ENCODE measurements at places on chromosomes 12 and 14.

- no peak for DNase-seq
These were observed 57.2 kb upstream of the RIN3 start for GRCh38 chr14:92456215-92457015.

GRCh38 chr14:38255408-38255672 lies 553 bp downstream of the CLEC14A start:
- no peak for DNase-seq

DNA sequence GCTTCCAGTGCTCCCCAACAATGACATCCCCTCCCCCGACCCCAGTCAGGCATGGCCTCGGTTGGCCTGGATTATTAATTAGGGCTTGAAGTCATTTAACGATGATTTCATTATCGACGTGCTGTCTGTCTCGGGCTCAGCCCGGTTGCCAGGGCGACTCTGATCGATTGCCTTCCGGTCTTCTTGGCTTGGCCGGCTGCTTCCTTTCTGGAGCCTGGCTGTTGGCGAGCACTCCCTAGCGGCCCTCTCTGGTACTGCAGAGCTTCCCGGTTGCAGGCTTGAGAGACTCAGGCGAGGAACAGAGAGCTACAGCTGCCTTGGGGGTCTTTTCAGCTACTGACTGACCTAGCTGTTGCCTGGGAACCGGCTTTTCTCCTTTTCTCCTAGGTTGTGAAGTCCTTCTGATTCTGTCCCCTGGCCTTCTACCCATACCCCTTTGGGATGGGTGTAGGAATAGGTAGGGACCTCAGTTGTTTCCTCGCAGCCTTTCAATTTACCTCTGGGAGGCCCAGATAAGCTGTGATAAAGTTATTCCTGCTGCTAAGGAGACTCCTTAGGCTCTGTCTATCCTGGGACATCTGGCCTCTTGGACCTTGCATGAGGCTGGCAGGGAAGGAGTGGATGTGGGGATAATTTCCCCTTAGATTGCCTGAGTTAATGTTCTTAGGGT lies 5.5 kb upstream of the CISTR start:
- DNase-seq = peak; percentile 76

DNA sequence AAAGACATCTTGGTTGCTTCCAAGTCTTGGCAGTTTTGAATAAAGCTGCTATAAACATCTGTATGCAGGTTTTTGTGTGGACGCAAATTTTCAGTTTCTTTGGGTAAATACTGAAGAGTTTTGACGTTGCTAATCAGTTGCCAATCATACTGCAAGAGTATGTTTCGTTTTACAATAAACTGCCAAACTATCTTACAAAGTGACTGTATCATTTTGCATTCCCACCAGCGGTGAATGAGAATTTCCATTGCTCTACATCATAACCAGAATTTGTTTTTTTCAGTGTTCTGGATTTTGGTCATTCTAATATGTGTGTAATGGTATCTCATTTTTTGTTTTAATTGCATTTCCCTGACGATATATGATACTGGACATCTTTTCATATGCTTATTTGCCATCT lies 190.8 kb upstream of the PARP11 start:
- DNase-seq = no peak

DNA sequence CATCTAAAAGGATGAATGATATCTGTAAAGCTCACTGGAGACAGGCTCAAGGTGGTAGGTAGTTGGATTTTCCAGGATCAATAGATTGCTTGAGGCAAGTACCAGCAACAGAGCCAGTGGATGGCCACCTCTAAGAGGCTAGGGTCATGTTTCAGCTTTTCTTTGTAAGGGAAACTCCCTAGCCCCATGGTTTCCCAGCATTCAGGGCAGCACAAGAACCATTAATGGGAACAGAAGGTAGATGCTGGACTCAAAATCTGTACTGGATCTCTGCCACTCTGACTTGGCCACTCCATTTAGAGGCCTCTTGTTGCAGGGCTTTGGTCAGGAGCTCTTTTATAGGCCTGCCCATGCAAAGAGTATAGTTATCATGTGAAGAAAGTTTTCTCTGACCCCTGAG lies 76.1 kb upstream of the DYRK2 start:
- DNase-seq = no peak

GRCh38 chr12:65845751-65846537 lies 21.7 kb downstream of the HMGA2 start:
- DNase-seq = no peak

- DNase-seq = no peak
These were observed 53.0 kb downstream of the WSCD2 start for GRCh38 chr12:108182096-108182495.

- no peak for DNase-seq
These were observed 176.7 kb downstream of the PAH start for GRCh38 chr12:102740141-102740955.

- DNase-seq = no peak
These were observed 17.0 kb upstream of the WNT5B start for GRCh38 chr12:1611803-1612572.

- DNase-seq = no peak
These were observed 6.5 kb downstream of the TMEM119 start for GRCh38 chr12:108591267-108591980.

- no peak for DNase-seq
These were observed 1122.6 kb downstream of the FLRT2 start for GRCh38 chr14:86652526-86652925.

DNA sequence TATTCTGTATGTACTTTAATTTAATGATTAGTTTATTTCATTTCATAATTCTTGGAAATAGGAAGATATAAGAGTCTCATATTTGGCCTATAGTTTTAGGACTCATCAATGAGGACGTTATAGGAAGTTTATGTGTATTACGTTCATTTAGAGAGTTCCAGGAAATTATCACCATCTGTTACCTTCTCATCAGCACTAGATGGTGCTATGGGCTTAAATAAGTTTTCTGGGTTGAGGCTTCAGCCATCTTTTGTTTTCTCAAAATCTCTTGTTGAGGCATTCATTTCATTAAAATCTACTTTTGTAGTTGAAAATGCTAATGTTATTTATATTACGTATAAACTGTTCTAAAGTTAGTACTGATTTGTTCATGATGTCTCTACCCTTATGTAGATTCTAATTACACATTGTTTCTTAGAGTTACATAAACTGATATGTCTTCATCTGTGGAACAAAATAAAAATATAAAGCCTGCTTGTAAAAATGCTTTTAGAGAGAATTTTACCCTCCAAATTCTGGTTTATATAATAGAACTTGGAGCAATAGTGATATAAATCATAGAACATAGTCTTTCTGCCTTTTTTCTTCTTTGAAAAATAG lies 89.2 kb downstream of the CFAP54 start:
- DNase-seq = no peak

DNA sequence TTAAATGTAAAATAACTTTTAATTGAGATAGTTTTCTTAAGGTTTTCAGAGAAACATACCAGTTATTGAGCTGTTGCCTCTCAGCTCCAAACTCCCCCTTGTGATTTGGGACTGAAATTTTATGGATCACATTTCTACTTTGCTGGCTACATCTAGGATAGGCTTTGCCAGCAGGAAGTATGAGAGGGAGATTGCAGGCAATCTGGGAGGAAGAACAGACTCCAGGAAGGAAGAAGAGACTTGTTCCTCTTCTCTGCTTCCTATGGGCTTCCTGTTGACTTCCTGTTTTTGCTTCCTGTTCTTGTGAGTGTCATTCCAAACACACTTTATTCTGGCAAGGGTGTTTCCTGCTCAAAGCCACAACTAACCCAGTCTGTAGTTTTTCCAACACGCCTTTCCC lies 312.9 kb downstream of the ITPR2 start:
- no peak for DNase-seq

DNA sequence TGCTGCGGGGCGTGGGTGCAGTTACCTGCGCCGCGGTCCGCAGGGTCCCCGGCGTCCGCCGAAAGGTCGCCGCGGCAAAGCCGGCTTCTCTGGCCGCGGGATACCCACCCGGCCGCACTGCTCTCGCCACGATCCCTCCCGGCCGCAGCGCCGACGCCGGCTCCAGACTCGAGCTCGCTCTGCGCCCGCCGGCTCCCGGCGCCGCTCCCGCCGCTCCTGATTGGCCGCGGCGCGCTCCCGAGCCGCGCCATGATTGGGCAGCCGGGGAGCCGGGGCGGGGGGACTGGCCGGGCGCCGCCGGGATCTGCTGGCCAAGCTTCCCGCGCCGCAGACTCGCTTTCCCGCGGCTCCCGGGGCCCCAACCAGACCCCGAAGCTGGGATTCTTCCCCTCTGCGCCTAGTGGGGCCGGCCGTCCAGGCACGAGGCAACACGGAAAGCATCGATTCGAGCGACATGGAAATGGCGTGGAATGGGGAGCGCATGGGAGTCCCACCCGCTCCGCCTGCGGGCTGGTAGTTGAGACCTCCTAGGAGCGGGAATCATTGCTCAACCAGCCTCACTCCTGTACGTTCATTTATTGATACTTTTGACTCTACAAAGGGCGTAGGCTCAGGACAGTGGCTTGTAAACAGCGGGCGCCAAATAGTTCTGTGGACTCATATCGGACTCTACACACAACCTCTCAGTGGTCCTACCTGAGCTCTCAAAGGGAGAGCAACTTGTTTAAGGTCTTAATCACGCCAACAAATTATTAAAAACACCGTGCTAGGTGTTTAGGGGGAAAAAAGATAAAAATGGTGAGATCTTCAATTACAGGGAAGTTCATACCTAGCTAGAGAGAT lies 36.4 kb upstream of the STON2 start:
- peak; percentile 34 for DNase-seq

GRCh38 chr12:4080213-4080612 lies 193.3 kb upstream of the CCND2 start:
- DNase-seq = no peak

DNA sequence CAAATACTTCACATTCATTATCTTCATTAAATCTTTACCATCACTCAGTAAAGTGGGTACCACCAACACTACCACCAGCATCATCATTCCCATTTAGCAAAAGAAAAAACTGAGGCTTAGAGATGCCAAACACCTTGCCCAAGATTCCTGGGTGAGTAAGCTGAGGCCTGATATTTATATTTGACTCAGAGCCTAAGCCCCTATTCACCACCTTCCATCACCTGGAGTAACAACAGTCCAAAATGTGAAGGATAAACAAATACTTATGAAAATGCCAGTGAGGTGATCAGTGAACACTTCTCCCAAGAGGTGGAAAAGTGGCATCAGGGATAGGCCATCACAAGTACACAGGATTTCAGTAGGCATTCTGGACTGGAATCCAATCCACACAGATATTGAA lies 3.7 kb downstream of the SLC38A1 start:
- no peak for DNase-seq

- DNase-seq = no peak
These were observed 29.7 kb downstream of the BHLHE41 start for GRCh38 chr12:26095186-26095585.

DNA sequence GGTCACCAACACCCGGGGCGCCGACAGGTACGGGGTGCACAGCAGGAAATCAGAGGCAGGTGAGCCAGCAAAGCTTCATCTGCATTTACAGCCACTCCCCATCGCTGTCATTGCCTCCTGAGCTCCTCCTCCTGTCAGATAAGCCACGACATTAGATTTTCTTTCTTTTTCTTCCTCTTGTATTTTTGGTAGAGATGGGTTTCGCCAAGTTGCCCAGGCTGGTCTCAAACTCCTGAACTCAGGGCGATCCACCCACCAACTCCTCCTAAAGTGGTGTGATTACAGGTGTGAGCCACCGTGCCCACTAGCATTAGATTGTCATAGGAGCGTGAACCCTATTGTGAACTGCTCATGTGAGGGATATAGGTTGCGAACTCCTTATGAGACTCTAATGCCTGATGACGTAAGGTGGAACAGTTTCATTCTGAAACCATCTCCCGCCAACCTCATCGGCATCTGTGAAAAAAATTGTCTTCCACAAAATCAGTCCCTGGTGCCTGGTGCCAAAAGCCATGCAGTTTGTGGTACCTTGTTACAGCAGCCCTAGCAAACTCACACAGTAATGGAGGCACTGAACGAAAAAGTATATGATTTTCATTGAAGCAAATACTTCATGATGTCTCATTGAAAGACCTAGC lies 1.5 kb downstream of the STYK1 start:
- no peak for DNase-seq

- no peak for DNase-seq
These were observed 264.9 kb downstream of the CCER1 start for GRCh38 chr12:90690120-90690519.

DNA sequence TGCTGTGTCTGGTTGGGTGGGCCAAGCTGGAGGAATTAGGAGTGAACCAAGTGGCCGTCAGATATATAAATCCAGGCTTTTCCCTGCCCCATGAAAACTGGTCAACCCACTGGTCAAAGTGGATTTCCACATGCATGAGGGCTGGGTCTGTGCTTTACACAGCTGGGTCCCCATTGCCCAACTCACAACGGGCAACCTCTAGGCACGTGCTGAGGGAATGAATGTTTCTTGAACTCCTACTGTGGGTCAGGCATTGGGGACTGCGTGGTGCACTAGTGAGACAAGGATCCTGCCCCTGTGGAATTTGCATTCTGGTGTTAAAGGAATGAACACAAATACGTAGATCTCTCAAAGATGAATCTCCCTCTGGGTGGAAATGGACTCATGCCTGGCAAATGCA lies 7.5 kb upstream of the AACS start:
- no peak for DNase-seq

- no peak for DNase-seq
These were observed 231.0 kb upstream of the HMGA2 start for GRCh38 chr12:65593239-65593701.

DNA sequence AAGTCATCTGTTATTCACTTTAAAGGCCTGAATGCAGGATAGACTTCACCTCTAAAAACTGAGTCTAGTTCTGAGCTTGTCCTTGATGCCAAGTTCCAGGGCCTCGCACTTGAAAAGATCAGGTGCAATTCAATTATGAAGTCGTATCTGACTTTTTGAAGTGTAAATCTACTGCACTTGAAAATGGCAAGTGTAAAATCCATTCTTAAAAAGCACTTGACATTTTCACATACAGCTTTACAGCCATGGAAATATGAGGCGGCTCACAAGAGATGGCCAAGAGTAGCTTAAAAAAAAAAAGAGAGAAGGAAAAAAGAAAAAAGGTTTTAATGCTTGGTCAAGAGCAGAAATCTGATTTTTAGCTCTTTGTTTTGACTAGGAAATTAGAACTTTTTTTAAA lies 172.5 kb downstream of the GXYLT1 start:
- no peak for DNase-seq

GRCh38 chr12:24415934-24416333 lies 466.5 kb upstream of the SOX5 start:
- no peak for DNase-seq

Measured in stimulated activated CD8-positive, alpha-beta memory T cell treated with anti-CD3 and anti-CD28 coated beads, Interleukin-15, amount 100 ng/mL, for 48 hours (primary cell).